ENCODE measurements at places on chromosomes 1 and 21. TPM values are rescaled to one million over a fixed set of nuclear protein-coding genes. Genes with fewer than 3 reads are reported as not detected.

DNA sequence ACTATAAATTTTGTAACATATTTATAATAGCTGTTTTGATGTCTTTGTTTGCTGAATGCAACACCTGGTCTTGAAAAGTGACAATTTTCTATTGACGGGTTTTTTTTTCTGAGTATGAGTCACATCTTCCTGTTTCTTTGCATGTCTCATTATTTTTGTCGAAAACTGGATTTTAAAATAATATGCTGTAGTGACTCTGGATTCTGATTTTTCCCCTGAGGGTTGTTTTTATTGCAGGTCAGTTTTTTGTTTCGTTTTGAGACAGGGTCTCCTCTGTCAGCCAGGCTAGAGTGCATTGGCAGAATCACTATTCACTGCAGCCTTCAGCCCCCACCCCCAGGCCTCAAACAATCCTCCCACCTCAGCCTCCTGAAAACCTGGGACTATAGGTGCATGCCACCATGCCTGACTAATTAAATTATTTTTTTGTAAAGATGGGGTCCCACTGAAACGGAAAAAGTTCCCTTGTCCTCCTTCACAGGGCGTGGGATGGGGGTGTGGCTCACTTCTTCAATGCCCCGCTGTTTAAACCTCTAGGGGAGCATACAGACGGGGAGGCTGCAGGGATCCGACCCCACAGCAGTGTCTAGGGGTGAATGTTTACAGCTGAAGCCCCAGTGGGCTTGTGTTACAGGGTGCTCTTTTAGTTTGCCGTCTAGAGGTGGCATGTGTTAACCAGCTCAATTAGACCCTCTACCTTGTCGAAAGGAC is 11.3 kb upstream of the PPIE start:
- DNase-seq = no peak

DNA sequence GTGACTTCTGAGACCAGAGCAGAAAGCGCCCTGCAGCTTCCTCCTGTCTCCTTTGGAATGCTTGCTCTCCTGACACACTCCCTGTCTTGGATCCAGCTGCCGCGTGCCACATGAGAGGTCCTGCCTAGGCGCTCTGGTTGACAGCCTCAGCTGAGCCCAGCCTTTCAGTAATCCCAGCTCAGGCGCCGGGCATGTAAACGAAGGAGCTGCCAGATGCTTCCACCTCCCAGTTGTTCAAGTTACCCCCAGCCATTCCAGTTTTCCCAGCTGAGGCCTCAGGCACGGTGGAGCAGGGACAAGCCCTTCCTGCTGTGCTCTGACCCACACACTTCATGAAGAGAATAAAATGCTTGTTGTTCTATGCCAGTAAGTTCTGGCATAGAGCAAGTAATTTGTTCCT is 14.3 kb upstream of the CD34 start:
- DNase-seq = no peak

DNA sequence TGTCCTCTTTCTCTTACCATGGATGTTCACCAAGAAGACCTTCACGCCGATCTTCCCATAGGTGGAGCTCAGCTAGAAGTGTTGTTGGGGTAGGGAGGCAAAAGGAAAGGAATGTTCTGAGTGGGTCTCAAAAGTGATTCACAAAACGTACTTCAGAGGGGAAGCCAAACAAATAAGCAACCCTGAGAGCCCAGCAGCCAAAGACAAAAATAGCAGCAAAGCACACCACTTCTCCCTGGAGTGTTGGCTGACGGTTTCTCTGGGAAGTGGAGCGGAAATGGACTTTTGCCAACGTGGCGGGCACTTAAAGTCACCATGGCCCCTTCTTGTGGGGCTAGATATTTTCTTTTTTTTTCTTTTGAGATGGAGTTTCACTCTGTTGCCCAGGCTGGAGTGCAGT is 23.1 kb downstream of the SLC26A9 start:
- DNase-seq = no peak

DNA sequence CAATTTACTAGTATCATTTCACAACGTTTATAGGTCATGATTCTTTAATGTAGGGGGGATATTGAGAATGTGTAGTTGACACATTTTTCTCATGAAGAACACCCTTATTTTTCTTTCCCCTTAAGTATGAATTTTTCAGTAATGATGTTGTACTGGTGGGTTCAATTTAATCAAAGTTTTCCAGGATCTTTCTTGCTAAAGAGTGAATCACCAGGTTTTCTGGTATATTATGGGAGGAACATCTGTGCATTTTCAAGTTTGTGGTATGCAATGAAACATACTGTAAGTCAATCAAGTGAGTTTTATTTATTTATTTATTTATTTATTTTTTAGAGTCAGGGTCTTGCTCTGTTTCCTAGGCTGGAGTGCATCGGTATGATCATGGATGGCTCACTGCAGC is 221.2 kb upstream of the PTGFR start:
- no peak for DNase-seq

The PTCH2 gene
- polyA plus RNA-seq = 10.9 TPM

- no peak for DNase-seq
Measured at GRCh38 chr1:5913078-5913845, 79.0 kb downstream of the NPHP4 start.

GRCh38 chr1:237672748-237673147 is 218.0 kb downstream of the ZP4 start:
- no peak for DNase-seq

- no peak for DNase-seq
Measured at GRCh38 chr1:33973799-33974545, 110.1 kb downstream of the HMGB4 start.

GRCh38 chr1:2837823-2838222 is 36.3 kb upstream of the TTC34 start:
- DNase-seq = no peak

DNA sequence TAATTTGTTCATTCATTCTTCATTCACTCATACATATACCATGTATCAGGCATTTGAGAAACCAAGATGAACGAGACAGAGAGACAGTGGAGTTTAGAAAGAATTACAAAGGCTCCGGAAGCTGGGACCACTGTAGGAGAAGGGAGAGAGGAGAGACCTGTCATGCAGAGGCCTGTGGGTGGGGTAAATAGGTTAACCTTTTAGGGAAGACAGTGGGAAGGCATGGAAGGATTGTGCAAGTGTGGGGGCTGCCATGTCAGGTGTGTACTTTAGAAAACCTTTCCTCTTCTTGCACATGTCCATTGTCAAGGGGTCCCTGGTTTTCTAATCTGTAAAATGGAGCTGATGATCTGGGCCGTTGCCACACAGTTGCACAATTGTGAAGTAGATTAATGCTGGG is 44.2 kb upstream of the POU3F1 start:
- no peak for DNase-seq

DNA sequence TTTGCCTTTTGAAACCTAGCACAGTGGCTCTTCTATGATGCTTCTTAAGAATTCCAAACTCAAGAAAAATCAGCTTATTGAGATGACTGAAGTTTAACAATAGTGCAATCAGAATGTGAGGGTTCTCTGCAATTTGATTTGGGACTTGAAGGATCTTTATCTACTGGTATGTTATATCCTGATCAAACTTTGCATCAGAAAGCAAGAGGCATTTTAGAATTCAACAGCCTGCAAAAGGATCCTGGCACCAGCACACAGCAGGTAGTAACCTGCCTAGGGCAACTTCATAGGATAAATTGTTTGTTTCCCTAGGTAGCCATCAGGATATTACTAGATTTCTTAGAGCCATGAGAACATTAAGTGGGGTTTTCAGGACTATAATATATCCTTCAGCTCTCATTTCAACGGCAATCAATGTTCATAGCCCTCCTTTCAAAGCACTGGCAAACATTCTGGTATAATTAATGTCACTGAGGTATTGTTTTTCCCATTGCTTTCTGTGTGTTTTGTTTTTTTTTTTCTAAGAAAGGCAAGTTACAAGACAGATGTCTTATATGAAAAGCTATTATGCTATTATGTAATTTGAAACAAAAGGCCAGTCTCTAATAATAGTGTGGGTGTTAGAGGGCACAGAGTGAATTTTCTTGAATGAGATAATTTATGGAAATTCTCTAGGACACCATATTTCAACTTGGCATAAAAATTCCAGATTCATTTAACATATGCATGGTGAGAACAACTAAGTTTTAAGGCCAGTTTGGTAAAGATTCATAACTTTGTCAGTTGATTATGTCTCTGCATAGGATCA is 34.5 kb downstream of the NTNG1 start:
- no peak for DNase-seq

DNA sequence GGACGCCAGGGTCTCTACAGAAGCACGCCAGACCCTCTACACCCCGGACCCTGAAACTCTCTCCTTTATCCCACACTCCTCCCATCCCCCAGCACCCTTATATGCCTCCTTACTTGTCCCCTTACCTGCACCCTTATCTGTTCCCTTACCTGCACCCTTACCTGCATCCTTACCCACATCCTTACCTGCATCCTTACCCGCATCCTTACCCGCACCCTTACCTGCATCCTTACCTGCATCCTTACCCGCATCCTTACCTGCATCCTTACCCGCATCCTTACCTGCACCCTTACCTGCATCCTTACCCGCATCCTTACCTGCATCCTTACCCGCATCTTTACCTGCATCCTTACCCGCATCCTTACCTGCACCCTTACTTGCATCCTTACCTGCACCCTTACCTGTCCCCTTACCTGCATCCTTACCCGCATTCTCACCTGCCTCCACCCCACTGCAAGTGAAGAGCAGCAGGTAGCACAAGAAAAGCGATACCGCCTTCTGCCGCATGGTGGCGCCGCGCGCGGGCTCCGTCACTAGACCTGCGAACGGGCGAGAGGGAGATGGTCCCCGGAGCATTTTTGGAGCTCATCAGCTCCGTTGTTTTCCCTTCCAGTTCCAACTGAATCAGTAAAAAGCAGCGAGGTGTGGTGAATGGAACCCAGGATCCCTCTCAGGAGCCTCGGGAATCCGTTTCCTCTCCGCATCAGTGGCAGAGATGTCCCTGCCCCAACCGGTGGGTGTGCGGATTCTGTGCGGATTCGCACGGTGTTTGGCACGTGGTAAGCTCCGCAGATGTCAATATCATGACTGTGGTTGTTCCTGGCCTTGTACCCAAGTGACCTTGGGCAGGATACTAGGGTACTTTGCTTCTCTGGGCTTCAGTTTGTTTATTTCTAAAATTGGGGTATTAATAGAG is 2.9 kb downstream of the IFI6 start:
- peak; percentile 24 for DNase-seq

The NIBAN1 gene
- 48.1 TPM for polyA plus RNA-seq

DNA sequence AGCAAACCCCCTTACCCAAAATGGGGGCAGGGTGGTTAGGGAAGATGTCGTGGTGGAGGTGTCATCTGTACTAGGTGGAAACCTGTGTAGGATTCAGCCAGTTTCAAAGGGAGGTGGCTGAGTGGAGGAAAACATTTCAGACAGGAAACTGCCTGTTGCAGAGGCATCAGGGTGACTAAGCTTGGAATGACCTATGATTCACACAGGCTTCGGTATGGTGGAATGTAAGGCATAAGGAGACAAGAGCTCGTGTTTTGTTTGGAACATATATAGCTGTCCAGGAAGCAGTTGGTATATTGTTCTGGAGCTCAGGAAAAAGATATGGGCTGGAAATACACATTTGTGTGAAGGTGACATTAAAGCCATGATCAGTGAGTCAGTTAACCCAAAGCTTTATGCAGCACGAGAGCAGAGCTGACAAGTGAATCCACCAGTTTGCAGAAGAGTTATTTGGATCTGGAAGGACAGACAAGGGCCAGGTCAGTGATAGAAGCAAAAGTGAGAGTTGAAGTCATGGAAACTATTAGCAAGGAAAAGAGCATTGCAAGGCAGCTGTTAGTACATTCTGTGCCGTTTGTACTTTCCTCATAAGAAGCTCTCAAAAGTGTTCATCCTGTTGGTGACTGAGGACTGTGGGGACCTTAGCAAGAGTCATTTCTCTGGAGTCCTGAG is 12.2 kb downstream of the UTP25 start:
- no peak for DNase-seq

The OR2L8 gene
- polyA plus RNA-seq = not detected

DNA sequence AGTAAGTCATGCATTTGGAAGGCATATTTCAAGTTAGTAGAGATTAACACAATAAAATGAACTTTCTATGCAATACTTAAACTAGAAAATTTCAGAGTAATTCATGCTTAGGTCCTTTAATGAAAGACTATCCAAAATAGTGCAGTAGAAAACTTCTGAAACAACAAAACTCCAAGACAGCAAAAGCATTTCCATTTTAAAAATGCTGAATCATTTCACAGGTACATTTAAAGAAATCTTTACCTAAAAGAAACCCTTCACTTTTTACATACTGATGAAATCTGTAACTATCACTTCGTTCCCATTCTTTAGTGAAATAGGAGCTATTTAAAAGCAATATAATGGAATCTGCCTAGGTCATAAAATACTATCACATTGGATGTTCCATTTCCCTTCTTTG is 17.5 kb downstream of the CSDE1 start:
- DNase-seq = no peak

GRCh38 chr1:27795601-27796000 is 22.6 kb downstream of the STX12 start:
- DNase-seq = no peak

- DNase-seq = no peak
Measured at GRCh38 chr1:6822530-6823359, 37.5 kb downstream of the CAMTA1 start.

DNA sequence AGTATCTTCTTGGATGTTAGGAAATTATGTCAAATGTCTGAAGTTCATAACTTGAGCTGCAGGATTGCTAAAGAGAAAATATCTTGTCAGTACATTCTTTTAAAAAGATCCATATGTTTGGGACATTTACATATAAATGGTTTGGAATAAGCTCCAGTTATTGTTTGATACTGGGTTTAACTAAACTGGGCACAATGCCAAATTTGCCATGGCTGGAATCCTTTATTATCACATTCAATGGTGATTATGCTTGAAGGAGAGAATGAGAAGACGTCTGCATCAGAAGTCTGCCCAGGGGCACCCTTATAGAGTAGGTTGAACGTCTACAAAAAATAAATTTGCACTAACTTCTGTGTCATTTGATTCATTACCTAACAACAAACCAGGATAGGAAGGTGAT is 652.5 kb downstream of the AMY1C start:
- no peak for DNase-seq

GRCh38 chr1:92356956-92357355 is 58.1 kb downstream of the RPAP2 start:
- DNase-seq = no peak

GRCh38 chr1:82177192-82177591 is 376.5 kb downstream of the ADGRL2 start:
- DNase-seq = no peak

DNA sequence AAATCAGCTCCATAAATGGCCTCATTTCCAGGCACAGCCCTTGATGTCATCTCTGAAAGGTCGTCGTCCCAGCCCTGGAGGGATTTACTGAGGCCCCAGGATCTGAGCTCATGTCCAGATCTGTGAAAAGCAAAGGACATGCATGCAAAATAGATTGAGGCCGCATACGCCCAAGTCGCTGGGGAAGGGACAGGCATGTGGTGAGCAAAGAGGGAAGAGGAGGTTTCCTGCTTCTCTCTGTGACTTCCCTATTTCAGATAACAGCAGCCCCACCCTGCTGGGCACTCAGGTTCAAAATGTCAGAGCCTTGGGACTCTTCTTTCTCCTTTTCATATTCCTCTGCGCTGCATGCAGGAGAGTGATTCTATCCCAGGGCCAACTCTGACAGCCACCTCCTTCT is 197.2 kb downstream of the ADSS2 start:
- DNase-seq = no peak

GRCh38 chr1:183630748-183631147 is 4.8 kb downstream of the ARPC5 start:
- DNase-seq = no peak

GRCh38 chr1:107659961-107660360 is 305.0 kb downstream of the VAV3 start:
- no peak for DNase-seq
